ENCODE measurements at places on chromosomes 16 and 17. TPM values are rescaled to one million over a fixed set of nuclear protein-coding genes. Genes with fewer than 3 reads are reported as not detected.

GRCh38 chr17:17344507-17345293 is 41.5 kb downstream of the NT5M start:
- DNase-seq = no peak

GRCh38 chr17:65529040-65529633 is 32.3 kb downstream of the AXIN2 start:
- no peak for DNase-seq

Gene ADAMTS18
- total RNA-seq = not detected

GRCh38 chr17:43367737-43368242 is 31.0 kb upstream of the ARL4D start:
- no peak for DNase-seq

- DNase-seq = no peak
Measured at GRCh38 chr16:8194794-8195193, 395.5 kb downstream of the TMEM114 start.

GRCh38 chr16:13264749-13265552 is 363.6 kb downstream of the SHISA9 start:
- no peak for DNase-seq

DNA sequence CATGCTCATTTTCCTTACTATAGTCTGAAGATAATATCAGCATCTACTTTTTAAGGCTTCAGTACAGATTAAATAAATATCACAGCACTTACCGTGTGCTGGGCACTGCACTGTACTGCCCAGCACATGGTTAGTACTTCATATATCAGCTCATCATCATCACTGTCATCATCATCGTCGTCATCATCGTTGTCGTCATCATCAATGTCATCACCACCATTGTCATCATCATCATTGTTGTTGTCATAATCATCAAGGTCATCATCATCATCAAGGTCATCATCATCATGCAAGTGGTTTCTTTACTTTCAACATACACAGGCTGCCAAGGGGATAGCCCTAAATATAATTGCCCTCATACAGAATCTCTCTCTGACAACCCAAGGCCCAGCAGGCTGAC is 275.1 kb downstream of the ABCC12 start:
- no peak for DNase-seq

DNA sequence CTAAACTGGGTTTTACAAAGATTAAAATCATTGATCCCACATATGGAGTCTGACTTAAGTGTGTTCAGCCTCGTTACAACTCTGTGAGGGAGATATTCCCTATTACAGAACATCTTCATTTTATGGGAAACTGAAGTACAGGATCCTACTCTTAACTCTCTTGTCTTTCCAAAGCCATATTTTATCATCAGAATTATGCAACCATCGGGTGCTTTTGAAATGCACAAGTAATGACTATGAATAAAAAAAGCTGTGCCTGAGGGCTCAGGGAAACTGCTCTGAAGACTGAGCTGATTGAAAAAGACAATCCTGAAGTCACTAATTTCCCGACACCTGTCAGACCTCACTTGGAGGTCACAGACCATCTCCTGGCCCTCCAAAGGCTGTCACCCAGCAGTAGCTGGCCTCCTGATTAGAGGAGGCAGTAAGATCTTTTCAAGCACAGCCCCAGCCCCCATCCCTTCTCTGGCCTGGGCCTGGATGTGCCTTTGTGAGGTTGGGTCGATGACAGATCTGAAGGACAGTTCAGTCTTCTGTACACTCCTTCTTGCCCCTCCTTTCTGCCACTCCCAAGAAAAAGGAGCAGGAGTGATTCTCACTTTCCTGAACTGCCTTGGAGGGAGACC is 5.6 kb downstream of the AKAP1 start:
- DNase-seq = no peak

- no peak for DNase-seq
Measured at GRCh38 chr17:81125573-81126081, 39.7 kb upstream of the PVALEF start.

GRCh38 chr16:8725513-8726178 is 51.2 kb downstream of the ABAT start:
- no peak for DNase-seq

- DNase-seq = no peak
Measured at GRCh38 chr16:5025171-5025632, 8.5 kb downstream of the NAGPA start.

DNA sequence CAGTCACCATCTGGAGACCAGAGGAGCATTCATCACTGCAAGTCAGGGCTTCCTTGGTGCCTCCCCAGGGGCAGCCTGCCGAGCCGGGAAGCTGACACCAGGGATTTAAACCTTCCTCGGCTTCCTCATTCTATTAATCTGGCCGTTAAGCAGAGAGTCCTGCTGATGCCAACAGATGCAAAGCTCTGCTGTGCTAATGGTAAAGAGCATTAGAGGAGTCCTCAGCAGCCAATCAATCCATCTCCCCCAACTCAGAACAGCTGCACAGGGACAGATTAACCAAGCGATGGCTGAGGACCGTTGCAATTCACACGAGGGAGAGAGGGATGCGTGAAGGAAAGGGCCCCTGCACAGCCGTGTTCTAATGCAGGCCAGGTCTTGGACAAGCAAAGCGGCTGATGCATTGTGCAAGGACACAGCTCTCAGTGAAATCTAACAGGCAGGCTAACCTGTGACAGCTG is 116.6 kb downstream of the XYLT1 start:
- no peak for DNase-seq

Gene KIAA0753
- 52.3 TPM for total RNA-seq

DNA sequence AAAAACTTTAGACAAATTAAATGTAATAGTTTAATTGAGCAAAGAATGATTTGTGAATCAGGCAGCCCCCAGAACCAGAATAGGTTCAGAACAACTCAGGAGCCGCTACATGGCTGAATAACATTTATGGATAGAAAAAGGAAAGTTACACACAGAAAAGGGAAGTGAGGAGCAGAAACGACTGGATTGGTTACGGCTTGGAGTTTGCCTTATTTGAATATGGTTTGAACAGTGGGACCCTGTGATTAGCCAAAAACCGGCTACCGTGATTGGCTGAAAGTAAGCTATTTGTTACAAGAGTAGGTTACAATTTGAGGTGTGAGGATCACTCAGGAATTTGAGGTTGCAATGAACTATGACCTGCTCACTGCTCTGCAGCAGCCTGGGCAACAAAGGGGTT is 1139.8 kb downstream of the CDH11 start:
- DNase-seq = no peak

DNA sequence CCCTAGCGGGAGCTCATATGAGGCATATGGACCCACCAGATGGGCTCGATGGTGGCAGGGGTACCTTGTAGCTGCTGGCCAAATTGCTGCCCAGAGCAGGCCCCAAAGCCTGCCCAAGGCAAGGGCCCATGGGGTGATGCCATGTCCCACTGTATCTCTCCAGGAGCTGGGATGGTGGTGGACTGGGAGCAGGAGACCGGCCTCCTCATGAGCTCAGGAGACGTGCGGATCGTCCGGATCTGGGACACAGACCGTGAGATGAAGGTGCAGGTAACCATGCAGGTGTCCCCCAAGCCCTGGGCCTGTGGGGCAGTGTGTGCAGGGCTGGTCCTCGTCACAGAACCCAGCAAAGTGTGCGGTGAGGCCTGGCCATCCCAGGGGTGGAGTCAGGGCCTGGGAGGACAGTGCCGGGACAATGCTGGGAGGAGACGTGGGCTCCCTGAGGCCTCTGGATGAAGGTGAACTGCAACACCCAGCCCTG is 34.1 kb upstream of the CHMP6 start:
- DNase-seq = no peak

Gene TRPV2
- 16.4 TPM for total RNA-seq

DNA sequence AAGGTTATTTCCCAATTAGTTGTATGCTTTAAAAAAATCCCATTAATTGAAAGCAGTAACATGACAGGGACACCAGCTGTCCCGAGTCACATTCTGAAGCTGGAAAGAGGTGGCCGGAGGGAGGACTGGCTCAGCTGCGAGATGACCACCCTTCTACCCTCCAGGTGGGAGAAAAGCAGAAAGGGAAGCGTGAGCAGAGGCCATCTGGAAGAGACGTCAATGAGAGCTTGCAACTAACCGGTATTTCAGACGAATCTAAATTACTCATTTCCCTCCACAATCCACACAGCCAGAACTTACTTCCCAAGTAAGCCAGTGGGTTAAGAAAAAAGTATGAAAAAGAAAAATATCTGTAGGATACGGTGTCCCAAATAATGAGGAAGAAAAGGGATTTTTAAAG is 28.5 kb upstream of the SLC38A8 start:
- DNase-seq = no peak

DNA sequence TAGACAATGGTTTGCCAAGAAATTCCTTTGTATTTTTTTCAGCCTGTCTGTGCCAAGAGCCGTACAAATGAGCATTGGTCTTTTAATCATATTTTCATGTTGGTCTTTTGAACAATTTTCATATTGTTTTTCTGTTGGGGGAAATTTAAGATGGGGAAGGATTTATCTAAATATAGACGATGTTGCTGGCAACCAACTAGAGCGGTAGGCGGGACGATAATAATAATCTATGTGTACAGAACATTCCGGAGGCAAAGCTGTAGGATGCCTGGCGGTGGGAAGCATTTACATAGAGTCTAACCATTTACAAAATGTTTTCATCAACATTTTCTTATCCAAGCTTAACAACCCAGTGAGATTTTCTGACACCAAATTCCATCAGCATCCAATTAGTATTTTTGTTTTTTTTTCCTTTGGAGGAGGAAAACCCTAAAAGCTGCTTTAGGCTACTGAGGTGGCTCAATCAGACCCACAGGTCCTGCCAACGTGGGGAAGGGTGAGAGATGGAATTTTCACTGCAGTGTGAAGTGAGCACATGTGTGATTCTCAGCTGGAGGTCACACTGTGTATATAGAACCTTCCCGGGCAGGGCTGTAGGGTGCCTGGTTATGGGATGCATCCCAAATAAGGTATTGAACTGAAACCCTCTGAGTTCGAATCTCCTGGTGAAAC is 11.7 kb upstream of the SEC14L1 start:
- no peak for DNase-seq

DNA sequence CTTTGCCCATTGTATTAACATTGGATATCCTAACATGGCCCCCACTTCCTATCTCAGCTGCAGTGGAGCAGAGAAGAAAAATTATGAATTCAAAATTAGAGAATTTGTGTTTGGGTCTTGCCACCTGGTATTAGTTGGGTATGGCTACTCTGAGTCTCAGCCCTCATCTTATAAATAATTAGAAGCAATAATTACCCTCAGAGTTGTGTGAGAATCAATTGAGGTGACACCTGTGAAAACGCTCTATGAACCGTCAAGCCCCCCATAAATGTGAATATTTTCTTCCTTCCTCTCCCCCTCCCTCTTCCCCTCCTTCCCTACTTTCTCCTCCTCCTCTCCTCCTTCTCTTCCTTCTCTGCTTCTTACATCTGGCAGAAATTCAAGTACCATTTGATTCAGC is 8.9 kb upstream of the TOB1 start:
- no peak for DNase-seq

GRCh38 chr16:73499276-73499675 is 451.3 kb upstream of the ZFHX3 start:
- DNase-seq = no peak

Gene KRT24
- not detected for total RNA-seq

GRCh38 chr16:20396846-20397467 is 7.6 kb downstream of the PDILT start:
- DNase-seq = no peak

GRCh38 chr17:82204831-82205719 is 7.6 kb downstream of the CCDC57 start:
- DNase-seq = no peak

DNA sequence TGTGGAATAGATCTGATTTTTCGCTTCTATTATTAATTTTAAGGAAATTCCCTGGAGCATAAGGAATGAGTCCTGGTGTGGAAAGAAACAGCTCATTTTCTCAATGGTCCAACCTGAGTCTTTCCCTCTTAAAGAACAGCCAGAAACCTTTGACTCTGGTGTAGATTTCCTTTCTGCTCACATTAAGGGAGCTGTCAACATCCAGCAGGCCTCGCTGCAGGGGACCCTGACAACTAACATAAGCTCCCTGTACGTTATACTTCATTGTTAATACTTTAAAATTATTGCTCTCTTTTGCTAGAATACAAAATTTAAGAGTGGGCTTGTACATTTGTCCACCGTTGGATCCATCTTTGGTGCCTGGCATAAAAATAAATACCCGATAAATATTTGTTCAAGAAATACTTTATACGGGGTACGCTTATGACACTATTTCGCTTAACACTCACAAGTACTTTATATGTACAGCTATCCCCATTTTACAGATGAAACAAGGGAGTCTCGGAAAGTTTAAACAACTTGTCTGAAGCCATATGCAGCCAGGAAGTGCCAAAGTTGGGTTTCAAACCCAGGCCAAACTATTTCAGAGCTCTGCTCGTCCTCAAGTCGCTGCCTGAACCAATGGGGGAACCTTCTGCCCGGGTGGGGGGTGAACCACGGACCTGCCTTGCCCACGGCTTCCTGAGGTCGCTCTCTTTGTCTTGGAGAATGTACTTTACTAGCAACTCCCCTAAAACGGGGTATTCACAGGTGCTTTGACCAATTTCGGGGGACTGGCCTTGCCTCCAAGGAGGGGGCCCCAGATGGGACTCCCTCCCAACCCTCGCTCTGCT is 611 bp downstream of the SMARCE1 start:
- no peak for DNase-seq

GRCh38 chr17:78759969-78760352 is 22.1 kb downstream of the CYTH1 start:
- DNase-seq = no peak

DNA sequence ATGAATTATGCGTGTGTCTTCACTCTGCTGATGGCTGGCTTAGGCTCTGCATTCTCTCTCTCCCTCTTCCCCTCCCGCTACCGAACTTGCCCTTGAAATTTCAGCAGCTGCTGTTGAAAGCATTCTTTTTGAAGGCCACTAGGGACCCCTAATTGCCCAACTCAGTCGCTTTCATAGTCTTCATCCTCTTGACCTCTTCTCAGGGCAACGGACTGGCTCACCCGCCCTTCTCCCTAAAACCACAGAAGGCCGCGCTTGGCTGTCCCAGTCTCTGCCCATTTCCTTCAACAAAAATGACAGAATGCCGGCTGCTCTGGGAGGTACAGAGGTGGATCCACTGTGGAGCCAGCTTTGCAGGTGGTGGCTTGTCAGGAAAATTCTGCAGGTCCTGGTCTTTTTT is 21.0 kb upstream of the FMNL1 start:
- DNase-seq = no peak

Gene C17orf50
- total RNA-seq = not detected

- DNase-seq = no peak
Measured at GRCh38 chr17:28875848-28876550, 21.2 kb downstream of the ERAL1 start.

Gene KCNJ16
- total RNA-seq = 2.4 TPM

DNA sequence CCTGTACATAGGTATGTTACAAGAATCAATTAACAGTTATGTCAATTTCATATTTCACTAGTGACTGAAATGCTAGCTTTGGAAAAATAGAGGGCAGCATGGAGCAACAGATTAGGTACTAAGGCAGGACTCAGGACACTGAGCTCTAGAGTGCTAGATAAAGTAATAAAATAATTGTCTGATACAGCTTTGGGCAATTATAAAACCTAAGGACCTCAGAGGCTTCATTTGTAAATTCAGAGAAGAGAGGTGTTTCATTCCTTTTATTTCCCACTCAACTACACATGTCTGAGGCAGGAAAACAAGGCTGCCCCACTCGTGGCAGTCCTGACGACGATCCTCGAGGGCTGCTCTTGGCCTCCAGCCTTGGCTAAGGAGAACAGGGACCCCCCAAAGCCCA is 81.5 kb downstream of the CA4 start:
- DNase-seq = no peak
